Upper lobe of left lung (tissue), 6 donors: ENCODE measurements at places on chromosomes 6 and 20.
A peak's percentile ranks its signal among the peaks of the same experiment; 100 is the strongest.

- no peak for DNase-seq
These were observed 210.8 kb downstream of the TBC1D7 start for GRCh38 chr6:13117570-13117969.

GRCh38 chr20:52801628-52802006 is 170.5 kb upstream of the TSHZ2 start:
- DNase-seq = no peak

DNA sequence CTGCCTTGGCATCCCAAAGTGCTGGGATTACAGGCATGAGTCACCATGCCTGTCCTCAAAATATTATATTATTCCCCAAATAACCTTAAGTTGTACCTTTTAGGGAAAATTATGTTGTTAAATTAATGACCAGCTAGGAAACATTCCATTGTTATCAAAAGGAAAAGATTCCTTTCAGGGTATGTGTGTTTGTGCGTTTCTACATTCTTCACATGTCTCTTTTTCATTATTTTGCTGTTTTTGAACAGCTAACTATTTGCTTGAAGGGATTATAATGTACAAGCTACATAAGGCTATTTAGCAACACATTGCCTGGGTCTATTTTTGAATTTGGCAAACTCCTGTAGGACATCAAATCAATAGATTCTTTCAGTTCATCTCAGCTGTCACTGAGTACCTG is 57.1 kb downstream of the GJA1 start:
- DNase-seq = no peak

DNA sequence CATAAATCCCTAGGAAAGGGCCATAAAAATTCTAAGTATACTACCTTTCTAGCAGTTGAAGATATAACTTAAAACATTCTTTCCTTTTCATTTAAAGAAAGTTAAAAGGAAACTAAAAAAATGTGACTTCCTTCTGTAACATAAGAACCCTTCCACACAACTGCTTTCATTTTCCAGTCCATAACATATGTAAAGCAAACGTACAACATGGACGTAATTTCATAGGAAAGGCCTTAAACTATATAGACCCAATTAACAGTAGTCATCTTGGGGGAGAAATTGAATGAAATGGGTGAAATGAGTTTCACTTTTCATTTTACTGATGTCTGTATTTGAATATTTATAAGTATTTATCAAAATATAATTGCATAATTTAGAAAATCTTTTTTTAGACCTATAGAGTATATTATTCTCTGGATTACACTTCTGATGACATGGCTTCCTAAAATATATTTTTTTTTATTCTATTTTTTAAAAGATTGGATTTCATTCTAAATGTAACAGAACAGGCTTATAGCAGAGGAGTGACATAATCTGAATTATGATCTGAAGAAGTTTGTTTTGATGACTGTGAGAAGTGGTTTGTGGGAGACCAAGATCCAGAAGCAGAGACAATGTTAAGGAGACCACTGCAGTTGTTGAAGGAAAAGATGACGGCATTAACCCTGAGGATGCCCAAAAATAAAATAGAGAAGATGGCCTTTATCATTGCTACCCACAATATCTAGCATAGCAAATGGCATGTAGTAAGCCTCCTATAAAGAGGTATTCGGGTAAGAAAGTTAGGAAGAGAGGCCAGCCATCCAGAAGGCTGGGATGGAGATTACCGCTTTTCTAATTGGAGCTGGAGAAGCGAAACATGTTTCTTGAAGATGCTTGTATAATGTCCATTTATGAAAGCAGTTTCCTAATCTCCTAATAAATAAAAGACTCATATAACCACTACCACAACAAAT is 260.4 kb downstream of the PTPRK start:
- DNase-seq = no peak

- no peak for DNase-seq
These were observed 50.2 kb downstream of the RREB1 start for GRCh38 chr6:7157752-7158616.

GRCh38 chr6:54301770-54302169 is 6.5 kb upstream of the TINAG start:
- no peak for DNase-seq

DNA sequence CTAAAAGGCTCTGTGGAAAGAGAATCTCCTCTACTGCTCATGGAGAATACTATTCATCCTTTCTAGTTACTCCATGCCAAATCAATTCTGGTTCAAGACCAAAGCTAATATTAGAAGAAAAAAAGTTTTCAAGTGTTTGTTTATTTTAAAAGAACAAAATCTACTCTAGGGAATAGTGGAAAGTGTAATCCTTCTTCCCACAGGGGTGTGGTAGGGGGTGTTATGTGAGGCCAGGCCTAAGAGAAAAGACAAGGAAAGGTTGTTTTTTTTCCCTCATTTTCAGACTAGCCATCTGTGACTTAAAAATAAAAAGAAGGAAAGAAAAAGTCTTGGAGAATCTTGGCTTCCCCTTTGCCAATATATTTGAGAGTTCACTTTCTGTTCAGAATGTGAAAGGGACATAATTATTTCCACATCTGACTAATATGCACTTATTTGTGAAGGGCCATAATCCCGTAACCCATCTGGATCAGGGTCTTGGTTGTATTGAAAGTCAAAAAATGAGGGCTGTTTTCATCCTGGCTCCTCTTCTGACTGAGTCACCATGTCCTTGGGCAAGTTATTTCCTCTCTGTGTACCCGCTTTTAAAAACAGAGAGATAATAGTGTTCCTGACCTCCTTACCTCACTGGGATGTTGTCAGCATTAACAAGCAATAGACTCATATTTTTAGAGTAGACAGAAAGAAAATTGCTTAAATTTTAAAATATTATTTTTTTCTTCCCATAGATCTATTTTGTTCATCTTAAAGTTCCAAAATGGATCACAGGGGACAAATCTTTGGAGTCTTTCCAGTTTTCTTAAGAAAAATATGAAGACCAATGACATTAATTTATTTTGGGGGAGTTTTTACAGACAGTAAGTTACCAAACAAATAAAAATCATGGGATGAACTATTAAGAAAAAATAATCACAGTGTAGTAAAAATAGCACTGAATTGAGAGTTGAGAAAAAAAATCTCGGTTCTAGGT is 233.7 kb downstream of the IBTK start:
- no peak for DNase-seq

DNA sequence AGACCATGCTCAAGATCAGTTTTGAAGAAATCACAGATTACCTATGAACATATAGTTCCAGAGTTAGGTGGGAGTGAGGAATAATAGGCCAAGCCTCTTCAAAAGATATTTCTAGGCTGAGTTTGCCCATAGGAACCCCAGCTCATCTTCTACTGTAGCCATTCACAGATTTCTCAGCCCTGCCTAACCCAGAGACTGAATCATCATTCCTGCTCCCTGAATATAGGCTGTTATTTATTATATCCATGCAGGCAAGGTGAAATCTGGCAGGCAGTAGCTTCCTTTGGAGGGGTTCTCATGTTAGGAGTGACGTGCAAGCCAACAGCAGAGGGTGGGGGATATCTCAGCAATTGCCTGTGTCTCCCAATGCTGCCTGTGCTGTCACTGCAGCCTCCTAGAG is 25.6 kb upstream of the ADGRF4 start:
- DNase-seq = no peak

- DNase-seq = no peak
These were observed 11.4 kb downstream of the RANBP9 start for GRCh38 chr6:13700232-13700631.

DNA sequence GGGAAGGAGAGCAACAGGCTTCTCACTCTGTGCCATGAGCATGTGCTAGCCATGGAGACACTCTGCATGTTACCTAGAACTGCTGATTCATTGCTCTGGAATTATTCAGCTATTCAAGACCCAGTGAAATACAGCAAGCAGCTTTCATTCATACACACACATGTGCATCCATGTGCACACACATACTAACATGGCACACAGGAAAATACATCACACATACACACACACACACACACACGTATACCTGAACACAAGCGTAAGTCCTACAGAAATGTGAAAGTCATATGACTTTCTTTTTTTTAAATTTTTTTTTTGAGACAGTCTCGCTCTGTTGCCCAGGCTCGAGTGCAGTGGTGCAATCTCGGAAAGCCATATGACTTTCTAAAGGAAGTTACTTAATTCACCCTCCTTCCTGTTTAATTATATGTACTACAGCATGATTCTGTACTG is 108.2 kb upstream of the NFATC2 start:
- no peak for DNase-seq

GRCh38 chr6:19530188-19530587 is 307.0 kb upstream of the ID4 start:
- DNase-seq = no peak

DNA sequence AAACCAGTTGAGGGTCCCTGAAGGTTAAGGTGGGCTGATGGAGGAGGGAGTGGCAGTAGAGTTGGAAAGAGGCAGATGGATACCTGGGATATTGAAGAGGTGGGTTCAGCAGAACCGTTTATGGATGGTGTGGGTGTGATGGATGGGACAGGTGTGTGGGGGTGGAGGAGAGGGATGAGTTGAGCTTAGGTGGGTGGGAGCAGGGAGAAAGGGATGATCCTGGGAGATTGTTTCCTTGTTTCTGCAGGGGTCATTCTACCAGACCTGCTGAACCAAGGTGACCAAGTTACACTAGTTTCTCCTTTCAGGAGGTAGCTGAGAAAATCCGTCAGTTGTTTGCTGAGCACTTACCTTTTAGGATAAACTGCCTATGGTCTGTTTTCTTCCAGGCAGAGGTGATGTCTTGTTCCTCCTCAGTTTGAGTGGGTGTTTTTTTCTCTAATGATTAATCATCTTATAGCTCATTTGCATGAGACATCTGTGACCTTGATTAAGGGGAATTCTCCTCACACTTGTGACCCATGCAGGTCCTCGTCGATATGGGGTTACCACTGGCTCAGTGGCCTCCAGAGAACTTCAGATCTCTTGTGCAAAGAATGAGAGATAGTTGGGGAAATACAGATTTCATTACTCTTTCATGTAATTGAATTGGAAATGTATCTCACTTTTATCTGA is 53.0 kb downstream of the FARS2 start:
- DNase-seq = no peak

GRCh38 chr20:37406010-37406998 is 60.4 kb downstream of the SRC start:
- peak; percentile 32 for DNase-seq

- DNase-seq = peak; percentile 29
These were observed 44.3 kb downstream of the TRERF1 start for GRCh38 chr6:42407379-42407778.

GRCh38 chr6:52361414-52361944 is 472 bp upstream of the PAQR8 start:
- no peak for DNase-seq

GRCh38 chr20:6482486-6482885 is 285.0 kb upstream of the BMP2 start:
- no peak for DNase-seq

DNA sequence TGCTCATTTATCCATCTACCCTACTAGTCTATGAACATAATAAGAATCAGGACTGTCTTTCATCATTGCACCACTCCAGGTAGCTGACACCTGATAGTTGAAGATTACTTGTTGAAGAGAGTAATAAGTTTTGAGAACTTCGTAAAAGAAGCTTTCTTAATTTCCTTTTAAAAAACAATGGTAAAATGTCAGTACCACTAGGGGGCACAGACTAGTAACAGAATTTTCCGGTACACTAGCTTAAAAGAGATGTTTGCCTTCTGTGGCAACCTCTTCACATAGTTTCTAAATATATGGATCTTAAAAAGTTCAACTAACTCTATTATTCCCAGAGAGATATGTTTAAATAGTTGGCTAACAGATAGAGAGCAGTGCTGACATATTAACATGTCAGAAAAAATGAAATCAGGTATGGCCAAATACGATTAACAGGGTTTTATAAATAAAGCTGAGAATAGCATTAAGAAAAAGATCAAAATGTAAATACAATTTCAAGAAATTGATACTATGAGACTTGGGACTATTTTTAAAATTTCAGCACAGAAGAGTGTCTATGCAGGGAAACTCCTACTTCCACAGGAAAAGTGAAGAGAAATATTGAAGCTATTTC is 5.4 kb upstream of the KCNQ5 start:
- DNase-seq = no peak

DNA sequence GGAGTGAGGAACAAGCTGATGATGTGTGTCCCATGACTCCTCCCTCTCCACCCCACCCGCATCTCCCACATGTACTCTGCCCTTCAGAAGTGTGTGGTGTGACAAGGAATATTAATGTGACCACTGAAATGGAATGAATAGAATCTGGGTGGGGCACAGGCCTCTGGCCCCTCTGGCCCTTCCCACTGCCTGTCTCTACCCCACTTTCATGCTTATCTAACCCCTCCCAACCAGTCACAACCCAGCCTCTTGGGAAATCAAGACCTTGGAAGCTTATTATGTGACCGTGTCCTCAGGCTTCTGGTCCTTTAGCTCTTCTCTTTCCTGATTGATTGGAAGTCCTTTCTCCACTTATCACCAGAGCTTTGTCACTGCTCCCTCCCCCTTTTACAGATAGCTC is 312.2 kb upstream of the SOX4 start:
- DNase-seq = no peak
